GM19239 (cell line): ENCODE measurements at places on chromosomes 6 and 20.

- DNase-seq = no peak
Measured at GRCh38 chr6:108651340-108652227, 90.9 kb downstream of the FOXO3 start.

DNA sequence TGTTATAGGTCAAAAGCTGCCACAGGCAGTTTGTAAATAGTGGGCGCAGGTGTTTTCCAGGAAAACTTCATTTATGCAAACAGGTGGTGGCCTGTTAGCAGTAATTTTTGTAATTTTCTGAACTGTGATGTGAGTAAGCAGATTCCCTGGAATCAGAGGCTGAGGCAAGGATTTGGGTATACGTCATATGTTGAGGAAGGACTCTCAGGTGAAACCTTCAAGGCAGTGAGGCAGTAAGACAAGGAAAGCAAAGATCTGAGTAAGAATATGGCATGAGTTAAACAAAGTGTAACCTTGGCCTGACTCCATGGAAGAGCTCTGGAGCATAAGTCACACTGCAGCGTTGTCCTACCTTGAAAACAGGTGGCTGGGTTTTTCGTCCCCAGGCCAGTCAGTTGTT is 291.1 kb upstream of the BTBD3 start:
- no peak for DNase-seq

DNA sequence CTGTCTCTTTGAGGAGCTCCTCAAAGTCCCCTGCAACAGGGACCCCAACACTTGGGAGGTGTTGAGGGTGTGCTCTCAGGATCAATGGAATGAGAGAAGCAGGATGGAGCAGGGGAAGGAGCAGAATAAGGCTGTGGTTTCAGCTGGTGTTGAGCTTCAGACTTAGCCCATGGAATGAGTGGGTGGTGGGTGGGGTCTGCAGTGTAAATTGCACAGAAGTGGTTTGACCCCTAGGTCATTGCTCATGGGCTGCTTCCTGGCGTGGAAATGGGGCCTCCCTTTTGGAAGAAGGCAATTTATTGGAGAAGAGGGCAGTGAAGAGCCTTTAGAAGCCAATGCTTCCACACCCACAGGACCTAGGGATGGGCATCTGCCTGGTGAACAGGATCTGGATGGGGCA is 37.0 kb upstream of the KCNG1 start:
- DNase-seq = no peak

DNA sequence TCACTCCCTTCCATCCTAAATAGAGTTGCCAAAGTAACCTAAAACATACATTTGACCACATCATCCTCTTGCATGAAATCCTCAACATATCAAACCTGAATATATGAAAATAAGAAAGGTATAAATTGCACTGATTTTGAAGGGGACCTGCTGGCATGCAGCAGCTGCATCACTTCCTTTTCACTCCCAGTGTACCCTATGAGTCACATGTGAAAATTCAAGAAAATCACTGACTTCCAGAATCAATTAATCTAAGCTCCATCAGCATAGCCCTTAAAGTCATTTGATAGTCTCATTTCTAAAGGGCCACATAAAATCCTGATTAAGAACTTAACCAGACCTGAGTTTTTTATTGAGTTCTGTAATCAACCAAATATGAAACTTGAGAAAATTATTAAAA is 24.3 kb downstream of the SNX14 start:
- DNase-seq = no peak

GRCh38 chr6:111265842-111266241 is 178.5 kb downstream of the SLC16A10 start:
- DNase-seq = no peak

GRCh38 chr6:14932485-14933182 is 313.2 kb upstream of the JARID2 start:
- DNase-seq = no peak

- no peak for DNase-seq
Measured at GRCh38 chr20:44785768-44786167, 24.6 kb downstream of the RIMS4 start.

- no peak for DNase-seq
Measured at GRCh38 chr20:49887251-49888211, 27.8 kb downstream of the SPATA2 start.

- DNase-seq = no peak
Measured at GRCh38 chr20:11275740-11276139, 601.9 kb upstream of the JAG1 start.

GRCh38 chr6:5728351-5729079 is 278.2 kb downstream of the NRN1 start:
- no peak for DNase-seq

- no peak for DNase-seq
Measured at GRCh38 chr6:79100304-79100703, 22.2 kb upstream of the PHIP start.

DNA sequence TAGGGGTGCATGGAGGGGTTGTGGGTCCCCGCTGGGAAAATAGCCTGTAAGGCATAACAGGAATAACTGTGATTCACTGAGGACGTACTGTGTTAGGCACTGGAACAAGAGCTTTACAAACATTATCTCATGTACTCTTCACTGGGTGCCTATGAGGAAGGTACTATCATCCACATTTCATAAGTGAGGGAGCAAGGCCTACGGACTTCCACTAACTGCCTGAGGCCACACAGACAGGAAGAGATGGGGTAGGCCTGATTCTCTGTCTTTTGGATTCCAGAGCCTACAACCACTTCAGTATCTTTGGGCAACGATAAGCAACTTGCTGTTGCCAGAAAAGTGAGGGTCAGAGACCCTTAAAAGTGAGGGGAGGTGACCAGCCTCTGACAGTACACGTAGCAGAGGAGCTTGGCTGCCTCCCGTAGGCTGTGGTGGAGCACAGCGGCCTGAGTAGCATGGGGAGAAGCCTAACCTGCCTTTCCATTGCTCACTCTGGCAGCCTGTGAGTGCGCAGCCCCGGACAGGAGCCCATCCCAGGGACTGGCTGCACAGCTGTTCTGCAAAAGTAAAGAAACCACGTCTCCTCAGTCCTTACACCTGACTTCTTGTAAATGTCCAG is 30.4 kb downstream of the PSMB1 start:
- DNase-seq = no peak

GRCh38 chr6:27630727-27631608 is 158.1 kb upstream of the ZNF184 start:
- DNase-seq = no peak

DNA sequence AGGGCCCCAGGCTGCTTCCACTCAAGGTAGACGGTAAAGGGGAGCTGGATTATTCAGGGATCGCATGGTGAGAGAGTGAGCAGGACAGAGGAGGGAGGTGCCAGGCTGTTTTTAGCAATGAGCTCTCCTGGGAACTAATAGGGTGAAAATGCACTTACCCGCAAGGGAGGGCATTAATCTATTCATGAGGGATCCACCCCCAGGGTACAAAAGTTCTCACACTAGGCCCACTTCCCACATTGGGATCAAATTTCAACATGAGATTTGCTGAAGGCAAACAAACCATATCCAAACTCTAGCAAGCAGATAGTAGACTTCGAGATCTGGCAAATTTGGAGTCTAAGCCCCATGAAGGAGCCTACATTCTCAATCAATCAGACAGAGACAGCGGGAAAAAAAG is 408.6 kb downstream of the RNF144B start:
- no peak for DNase-seq

DNA sequence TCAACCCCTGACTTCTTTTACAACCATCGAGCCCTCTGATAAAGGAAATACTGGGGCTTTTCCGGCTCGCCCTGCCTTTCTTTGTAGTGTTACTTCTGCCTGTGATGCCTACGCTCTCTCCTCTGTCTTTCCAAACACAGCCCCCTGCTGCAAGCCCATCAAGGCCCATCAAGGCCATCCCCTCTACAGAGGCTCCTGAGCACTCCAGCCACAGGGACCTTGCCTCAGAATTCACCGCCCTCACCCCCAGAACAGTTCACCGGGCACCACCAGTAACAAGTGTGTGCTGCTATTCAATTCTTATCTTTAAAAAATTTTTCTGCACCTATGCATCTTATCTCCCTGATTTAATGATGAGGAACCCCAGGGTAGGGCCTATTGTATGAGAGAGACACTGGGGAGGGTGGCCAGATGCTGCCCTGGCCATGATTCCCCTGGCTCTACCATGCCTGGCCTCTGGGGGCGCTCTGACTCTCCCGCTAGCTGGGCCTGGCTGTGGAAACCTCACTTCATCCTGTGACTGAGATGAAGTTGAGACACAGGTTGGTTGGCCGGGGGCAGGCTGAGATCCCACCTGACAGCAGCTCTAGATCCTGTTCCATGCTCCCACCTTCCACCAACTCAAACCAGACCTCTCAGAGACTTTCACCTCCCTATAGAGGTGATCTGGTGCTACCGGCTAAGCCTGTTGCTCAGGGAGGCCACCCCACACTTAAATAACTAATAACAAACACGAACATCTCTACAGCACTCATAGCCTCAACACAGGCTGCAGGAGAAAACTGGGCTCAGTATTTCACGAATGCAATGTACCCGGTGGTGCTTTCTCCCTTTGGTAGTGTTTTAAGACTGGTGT is 19.2 kb upstream of the GLP1R start:
- peak; percentile 53 for DNase-seq

GRCh38 chr20:49292010-49292409 is 14.2 kb upstream of the ZNFX1 start:
- no peak for DNase-seq

DNA sequence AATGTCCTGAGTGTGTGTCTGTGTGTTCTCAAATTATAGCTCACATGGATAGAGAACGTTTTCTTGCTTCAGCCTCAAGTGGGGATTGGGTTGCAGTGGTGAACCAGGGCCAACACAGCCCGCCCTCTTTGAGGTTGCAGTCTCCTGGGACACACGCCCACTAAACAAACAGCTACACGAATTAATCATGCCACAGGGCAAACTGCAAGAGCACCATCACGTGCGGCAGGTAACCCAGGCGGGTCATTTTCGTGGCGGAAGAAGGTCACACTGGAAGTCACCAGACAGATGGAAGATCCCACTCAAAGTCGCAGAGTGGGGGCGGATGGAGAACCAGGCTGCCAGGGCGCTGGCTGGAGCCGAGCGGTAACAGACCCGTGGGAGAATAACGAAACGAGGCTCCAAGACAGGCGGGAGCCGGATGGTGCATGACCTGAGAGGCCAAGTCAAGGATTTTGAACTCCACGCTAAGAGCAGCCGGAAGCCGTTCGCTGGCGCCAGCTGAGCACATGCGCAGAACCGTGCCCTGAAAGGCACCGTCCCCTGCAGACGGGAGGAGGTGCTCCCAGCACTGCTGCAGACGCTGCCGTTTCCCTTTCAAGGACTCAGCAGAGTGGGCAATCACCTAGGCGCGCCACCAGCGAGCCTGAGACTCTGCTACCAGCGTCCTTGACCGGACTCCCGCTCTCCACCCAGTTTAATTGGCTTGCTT is 10.7 kb downstream of the DLL1 start:
- DNase-seq = no peak

DNA sequence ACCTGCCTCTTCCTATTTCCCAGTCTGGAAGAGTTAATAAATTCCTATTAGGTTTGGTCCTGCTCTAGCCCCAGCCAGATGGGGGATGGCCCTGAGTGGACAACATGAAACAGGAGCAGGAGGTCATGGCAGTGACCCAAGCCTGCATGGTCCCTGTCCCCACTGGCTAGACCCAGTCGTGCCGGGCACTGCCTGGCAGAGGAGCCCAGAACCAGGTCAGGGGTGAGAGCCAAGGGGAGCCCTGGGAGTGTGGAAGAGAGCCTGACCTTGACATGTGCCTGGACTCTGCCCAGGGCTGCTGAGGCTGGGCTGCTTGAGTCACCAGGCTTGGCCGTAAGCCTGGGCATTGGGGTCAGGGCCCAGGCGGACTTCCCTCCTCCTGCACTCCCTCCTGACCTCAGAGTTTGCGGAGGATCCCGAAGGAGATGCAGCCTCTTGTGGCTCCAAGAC is 3.6 kb downstream of the AVP start:
- DNase-seq = no peak

- no peak for DNase-seq
Measured at GRCh38 chr6:88445188-88445965, 279.2 kb upstream of the CNR1 start.

- DNase-seq = no peak
Measured at GRCh38 chr6:42726026-42726425, 3.6 kb upstream of the PRPH2 start.

DNA sequence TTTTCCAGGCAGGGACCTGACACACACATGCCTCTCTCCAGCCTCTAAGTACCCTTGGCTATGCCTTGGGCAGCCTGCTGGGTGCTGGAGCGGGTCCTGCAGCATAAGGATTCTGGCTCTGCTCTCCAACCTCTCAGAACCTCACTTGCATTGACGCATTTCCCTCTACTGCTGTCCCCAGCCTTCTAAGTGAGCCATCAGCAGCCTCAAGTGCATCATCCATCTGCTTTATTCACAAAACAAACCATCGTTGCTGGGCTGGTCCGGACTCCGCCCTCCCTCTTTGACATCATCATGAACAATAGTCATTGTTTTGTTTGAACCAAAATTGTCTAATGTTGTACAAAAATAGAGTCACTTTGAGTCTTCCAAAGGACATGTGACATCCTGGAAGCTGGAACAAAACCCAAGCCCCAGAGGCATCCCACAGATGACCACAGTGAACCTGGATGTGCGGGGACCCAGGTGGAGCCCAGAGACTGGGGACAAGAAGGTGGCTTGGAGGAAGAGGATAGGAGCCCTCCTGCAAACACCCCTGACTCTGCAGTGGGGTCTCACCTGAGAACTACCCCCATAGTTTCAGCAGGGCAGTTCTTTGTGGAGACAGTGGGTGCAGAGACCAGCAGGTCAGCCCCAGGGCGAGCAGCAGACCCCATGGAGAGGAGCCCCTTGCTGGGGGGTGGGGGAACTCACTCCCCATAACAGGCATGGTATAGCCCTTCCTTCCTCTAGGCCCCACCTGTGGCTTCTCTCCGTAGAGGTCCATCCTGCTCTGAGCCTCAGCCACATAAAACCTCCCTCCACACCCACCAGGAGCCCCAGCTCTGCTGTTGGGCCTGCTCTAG is 230.1 kb downstream of the SYNDIG1 start:
- DNase-seq = no peak

DNA sequence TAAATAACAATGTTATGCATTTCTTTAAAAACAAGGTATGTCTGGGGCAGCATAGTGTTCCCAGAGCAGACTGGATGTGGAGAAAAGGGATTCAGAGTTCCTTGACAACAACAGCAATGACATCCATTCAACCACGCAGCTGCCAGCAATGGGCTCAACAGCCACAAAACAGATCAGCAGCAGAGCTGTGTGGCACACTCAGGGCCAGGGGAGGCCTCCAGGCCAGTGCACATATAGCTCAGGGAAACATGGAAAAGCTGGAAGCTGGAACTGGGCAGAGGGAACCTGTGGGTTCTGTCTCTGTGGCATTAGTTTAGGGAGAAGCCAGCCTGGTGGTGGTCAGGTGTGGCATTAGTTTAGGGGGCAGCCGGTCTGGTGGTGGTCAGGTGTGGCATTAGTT is 148.3 kb downstream of the SMOC2 start:
- no peak for DNase-seq

- no peak for DNase-seq
Measured at GRCh38 chr20:4152696-4153235, 137.4 kb upstream of the RNF24 start.

DNA sequence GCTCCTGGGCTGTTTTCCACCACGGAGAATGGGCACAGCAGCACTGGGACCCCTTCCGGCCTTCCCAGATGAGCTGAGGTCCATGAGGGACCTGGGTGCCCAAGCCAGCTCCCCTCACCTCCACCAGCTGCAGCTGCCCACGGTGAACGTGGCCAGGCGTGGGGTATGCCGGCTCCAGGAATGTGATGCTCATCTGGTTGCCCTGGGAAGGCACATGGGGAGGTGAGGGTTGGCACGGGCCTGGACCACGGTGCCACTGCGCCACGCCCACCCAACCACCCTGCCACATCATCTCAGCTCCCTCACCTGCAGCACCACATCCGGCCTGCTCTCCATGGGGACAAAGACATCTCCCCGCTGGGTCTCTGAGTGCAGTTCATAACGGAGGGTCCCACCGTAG is 23.8 kb downstream of the ADRM1 start:
- DNase-seq = no peak

- no peak for DNase-seq
Measured at GRCh38 chr6:121809211-121809610, 373.8 kb downstream of the GJA1 start.
